T-helper 2 cell treated with Interferon-gamma antibody and Interleukin-4, amounts not matched to agents 5 μg/mL and 100 μg/mL, for 36 hours (primary cell): ENCODE measurements at places on chromosomes 1 and 21.

DNA sequence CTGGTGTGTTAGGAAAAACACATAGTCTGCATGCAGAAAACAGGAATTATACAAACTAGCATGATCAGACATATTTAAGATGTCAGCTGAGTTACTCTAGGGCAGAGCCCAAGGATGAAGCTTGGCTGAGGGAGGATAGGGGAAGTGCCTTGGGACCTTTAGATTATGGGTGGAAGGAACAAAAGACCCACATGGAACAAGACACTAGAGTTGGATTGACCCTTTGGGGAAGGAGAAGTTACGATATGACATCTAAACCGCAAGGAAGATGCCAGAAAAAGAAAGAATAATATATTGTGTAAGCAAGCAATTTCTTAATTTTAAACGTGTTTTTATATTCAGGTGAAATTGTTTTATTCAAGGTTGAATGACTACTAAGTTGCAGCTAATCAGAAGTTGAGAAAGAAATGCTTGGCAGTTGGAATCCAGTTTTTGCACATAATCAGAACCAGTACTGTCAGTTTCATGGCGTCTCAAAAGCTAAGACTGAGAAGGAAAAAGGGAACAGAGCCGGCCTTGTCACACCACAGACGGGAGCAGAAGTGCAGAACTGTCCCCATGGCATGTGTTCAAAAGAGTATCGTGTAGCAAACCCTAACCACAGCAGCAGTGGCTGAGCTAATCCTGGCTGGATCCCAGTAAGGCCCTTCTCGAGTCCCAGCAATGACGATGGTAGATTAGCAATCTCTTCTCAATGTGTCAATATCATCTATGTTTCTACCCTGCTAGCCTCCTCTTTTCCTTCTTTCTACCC, 31.2 kb upstream of the IFNAR2 start:
- peaks cover 33% of the 10 kb centered on the region for H3K4me1 ChIP-seq
- H3K4me3 ChIP-seq = no peak overlapping the region
- H3K36me3 ChIP-seq = no peaks in the 10 kb centered on the region
- H3K27ac ChIP-seq = no peak overlapping the region

DNA sequence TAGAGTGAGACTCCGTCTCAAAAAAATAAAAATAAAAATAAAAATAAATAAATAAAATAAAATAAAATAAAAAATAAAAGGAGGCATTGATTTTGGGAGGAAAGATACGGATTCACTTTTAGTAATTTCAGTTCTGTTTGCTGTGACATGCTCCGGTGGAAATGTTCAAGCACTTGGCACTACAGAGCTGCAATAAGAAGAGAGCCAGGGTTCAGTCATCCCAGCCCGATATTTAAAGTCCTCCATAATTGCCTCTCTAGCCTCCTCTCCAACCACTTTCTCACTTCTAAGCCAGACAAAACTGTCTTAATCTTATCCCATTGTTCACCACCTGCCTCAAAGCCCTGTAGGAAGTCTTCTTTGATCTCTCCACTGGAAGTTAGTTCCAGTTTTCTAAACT, 55.0 kb upstream of the MACF1 start:
- no peak overlapping the region for H3K27ac ChIP-seq
- H3K27me3 ChIP-seq = peaks cover 46% of the 10 kb centered on the region
- no peak overlapping the region for H3K4me3 ChIP-seq
- H3K4me1 ChIP-seq = no peaks in the 10 kb centered on the region
- DNase-seq = no peak

DNA sequence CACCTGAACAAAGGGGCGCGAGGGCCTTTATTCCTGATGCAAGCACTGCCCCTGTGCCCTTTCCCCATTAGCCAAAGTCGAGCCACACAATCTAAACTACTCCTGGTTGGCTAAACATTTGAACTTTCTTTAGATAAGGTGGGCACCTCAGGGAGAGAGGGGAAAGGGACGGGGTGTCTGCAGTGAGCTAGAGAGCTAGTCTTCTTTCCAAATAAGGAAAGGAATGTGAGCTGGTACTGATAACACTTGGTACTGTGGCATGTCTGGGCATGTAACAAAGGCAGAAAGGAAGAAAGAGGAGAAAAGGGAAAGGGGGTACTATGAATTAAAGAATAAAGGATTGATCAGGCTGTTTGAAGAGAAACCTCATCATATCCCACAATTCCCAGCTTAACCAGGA, 62.8 kb downstream of the OVGP1 start:
- H3K4me1 ChIP-seq = peaks cover 2% of the 10 kb centered on the region
- no peak overlapping the region for H3K4me3 ChIP-seq
- H3K27ac ChIP-seq = no peak overlapping the region
- H3K36me3 ChIP-seq = no peaks in the 10 kb centered on the region
- no peak for DNase-seq
- peaks cover 19% of the 10 kb centered on the region for H3K27me3 ChIP-seq

GRCh38 chr1:1356796-1357401, 1.5 kb downstream of the MXRA8 start:
- no peak for DNase-seq
- H3K27me3 ChIP-seq = peaks cover 30% of the 10 kb centered on the region
- H3K4me3 ChIP-seq = no peak overlapping the region
- H3K27ac ChIP-seq = no peak overlapping the region

DNA sequence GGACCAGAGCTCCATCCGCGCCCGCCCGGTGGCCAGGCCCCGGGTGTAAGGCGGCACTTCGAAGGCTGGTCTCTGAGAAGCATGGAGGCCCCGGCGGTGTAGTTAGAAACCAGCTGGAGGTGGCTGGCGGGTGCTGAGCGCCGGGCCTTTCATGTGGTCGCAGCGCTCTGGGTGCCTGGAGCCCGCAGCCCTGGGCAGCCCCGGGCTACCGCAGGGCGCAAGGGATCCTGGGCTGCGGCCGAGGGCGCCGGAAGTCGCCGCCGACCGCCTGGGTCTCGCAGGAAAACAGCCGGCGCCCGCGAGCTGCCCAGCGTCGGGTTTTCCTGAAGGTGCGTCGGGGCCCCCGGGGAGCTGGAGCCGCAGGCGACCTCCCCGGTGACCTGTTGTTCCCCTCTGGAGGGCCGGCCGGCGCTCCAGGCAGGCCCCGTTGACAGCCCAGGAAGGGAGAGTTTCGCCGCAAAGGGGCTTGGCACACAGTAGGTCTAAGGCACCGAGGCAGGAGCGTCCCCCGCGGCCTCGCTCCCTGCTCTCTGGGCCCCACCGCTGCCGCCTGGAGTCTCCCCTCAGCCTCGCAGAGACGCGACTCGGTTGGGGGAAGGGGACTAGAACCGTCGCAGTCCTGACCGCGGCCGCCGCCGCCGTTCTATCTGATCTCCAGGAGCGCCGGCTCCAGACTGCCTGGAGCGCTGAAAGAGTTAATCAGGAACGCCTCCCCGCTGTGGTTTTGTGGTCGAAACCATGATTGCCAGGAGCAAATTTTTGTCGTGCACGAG, 2.7 kb downstream of the GRHL3 start:
- H3K4me1 ChIP-seq = peaks cover 41% of the 10 kb centered on the region
- peak overlapping the region; percentile 71 for H3K27ac ChIP-seq

GRCh38 chr1:19840228-19840627, 25.1 kb upstream of the RNF186 start:
- no peak overlapping the region for H3K4me3 ChIP-seq
- no peak overlapping the region for H3K27ac ChIP-seq
- H3K27me3 ChIP-seq = peaks cover 15% of the 10 kb centered on the region
- H3K4me1 ChIP-seq = peaks cover 1% of the 10 kb centered on the region

DNA sequence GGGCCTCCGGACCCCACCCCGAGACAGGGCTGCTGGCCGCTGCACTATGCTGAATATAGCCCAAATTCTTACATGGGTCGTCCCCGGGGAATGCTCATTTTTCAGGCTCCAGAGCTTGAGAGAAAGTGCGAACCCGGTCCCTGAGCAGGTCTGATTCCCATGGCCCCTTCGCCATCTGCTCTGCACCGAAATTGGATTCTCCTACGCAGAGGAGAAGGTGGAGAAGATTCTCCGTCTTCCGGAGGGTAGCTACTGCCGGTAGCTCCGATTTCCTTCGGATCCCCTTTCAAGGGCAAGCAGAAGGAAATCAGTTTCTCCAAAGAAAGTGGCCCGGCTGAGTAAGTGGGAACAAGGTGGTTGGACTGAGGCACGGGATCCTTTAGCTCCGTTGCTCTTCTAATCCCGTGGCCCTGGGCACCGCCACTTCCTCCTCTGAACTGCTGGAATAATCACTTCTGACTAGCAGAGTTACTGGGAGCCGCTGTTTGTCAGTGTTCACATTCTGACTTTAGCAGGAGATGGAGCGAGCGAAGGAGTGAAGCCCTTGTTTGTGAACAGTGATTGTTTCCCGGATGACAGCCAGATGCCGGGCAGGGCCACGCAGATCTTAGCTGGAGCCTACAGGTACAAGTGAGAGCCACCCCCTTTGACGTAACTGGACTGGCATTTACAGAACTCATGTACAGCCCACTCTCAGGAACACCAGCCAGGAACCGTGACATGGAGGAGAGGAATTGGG, 1.1 kb upstream of the ZNF496 start:
- DNase-seq = no peak
- H3K27ac ChIP-seq = no peak overlapping the region
- peaks cover 19% of the 10 kb centered on the region for H3K4me1 ChIP-seq

GRCh38 chr1:89633248-89633799, 404 bp downstream of the LRRC8C start:
- DNase-seq = peak; percentile 46
- H3K27ac ChIP-seq = peak overlapping the region; percentile 92
- H3K36me3 ChIP-seq = peaks cover 39% of the 10 kb centered on the region
- H3K4me1 ChIP-seq = peaks cover 68% of the 10 kb centered on the region
- H3K4me3 ChIP-seq = peak overlapping the region; percentile 87
- H3K27me3 ChIP-seq = no peaks in the 10 kb centered on the region
